ENCODE measurements at places on chromosomes 5 and 9.

- no peak for DNase-seq
Measured at GRCh38 chr9:82331079-82331478, 342.5 kb downstream of the SPATA31D1 start.

DNA sequence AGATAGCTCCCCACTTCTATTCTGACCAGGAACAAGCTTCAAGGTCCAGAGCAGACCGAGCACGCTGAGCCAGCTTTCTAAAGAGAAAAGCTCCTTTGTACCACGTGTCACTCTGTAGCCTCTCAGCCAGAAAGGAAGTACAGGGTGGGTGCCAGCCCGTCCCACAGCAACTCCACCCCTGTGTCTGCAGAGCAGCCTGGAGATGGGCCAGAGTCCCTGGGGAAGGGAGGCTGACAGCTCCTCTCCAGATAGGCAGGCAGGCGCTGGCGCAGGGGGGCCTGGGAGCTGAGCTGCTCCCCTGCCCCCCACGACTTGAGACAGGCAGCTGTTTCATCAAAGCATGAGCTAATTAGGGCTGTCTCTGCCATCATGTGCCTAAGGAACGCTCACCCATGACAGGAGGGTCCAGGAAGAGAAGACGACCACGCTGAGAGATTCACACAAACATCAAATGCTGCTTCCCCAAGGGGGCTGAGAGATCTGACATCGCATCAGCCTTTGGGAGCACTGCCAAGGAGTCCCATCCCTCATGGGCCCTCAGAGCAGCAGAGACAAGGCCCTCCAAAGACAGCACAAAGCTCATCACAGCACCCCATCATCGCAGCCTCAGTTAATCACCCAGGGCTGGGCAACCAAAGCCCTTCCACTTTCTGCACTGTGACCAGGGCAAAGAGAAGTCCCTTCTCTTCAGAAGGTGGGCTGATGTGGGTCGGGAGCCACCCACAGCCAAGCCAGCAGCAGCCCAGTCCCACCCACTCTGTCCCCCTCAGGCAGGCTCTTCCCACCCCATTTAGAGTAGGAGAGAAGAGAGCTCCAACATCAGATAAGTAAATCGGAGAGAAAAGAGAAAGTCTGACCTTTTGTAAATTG lies 78.5 kb upstream of the LRRTM2 start:
- DNase-seq, result peak; percentile 83

GRCh38 chr5:66122379-66123034 lies 21.6 kb upstream of the SREK1 start:
- DNase-seq, result no peak

DNA sequence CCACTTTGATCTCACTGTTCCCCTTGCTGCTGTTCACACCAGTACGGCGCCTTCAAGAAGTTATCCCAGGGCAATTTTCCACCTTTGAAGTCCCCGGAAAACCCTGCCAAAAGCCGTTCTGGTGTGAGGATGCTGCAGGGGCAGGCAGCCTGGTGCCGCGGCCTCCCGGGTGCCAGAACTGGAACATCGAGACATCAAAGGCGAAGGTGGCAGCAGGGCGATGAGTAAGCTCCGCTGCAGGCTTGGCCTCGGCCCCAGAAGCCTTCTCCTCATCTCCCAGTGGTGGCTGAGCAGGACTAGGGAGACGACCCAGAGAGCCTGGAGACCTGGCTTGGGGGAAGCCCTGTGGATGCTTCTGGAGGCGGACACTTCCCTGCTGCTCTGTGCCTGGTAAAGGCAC lies 115.3 kb upstream of the MSX2 start:
- DNase-seq, result no peak

All from NCI-H1694 (cell line).